ENCODE measurements at places on chromosomes 7 and 10.

- DNase-seq, result no peak
Measured at GRCh38 chr10:97229322-97230015, 43.7 kb upstream of the SLIT1 start.

- DNase-seq, result no peak
Measured at GRCh38 chr10:11856678-11857077, 33.5 kb downstream of the PROSER2 start.

GRCh38 chr7:47830015-47830414 is 118.3 kb downstream of the PKD1L1 start:
- DNase-seq, result no peak

DNA sequence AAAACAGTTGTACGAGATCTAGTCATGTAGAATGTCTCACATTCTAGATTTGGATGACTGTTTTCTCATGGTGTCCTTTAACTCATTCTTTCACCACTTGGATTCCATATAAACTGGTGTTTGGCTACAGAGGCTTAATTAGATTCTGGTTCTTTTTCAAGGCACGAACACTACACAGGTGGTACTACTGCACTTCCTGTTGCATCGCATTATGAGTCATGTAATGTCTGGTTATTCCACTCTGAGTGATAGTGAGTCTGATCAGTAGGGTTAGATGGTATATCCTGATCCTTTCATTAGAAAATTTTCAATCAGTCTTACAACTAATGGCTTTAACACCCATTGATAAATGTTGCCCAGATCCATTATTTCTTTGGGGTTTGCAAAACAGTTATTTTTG is 11.2 kb upstream of the AKAP9 start:
- DNase-seq, result no peak

DNA sequence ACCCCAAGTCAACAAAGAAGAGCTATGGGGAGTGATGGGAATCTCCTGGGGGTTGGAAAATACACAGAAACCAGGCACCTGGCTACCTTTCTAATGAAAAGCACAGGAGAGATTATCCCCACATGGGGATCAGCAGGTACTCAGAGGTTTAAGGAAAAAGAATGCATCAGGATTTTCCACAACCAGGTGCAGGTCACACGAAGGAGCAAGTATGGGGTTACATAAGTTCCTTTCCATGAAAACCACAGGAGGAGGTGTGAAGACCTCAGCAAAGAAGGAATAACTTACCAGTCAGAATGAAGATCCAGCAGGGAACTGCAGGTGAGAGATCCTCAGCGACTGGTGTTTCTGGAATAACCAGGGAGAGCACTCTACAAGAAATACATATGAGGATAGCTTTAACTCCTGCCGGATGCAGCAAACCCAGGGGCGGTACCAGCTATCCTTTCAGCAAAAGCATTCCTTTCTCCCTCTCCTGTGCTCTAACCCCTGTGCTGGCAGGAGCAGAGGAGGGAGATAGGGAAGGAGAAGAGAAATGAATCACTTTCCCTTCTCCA is 116.7 kb upstream of the TMEM106B start:
- DNase-seq, result no peak

- no peak for DNase-seq
Measured at GRCh38 chr10:17233286-17233991, 5.4 kb downstream of the VIM start.

GRCh38 chr7:57274535-57275283 is 142.5 kb upstream of the ZNF479 start:
- DNase-seq, result no peak

- DNase-seq, result no peak
Measured at GRCh38 chr10:5596611-5597341, 69.6 kb downstream of the ASB13 start.

GRCh38 chr7:46003896-46004875 is 83.1 kb upstream of the IGFBP3 start:
- DNase-seq, result no peak

DNA sequence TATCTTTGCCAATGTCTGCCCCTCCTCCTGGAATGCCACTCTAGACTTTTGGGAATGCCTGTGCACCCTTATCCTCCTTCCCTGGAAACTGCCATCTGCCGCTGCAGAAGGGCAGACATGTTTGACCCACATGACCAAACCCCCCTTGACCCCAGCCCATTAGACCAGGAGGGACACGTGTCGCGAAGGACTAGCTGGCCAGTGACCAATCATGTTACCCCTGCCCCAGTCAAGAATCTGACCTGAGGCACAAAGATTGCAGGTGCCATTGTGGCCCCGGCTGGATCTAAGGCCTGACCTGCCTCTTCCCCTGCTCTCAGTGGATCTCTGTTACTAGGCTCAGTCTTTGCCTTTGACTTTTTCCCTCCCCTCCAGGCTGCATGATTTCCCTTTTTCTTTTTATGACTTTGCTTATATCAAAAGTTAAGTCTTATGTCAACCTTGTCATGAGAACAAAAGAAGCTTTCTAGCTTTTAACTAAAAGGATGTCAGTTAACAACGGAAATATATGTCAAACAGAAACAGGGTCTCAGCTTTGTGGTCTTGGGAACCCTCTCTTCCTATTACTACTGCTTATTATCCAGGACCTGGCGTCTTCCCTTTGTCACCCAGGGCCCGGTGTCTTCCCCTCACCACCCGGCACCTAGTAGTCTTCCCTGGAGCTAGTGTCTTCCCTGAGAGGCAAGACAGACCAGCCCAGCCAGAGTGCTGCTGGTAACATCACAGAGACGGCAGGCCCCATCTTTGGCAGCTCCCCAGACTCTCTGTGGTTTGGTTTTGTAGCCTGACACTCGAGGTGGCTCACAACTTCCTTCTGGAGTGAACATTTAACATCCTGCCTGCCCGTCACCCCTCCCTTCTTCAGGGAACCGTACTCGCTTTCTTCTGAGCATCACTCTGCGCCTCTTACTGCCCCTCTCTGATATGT is 24.4 kb upstream of the PPIF start:
- DNase-seq, result peak; percentile 64

DNA sequence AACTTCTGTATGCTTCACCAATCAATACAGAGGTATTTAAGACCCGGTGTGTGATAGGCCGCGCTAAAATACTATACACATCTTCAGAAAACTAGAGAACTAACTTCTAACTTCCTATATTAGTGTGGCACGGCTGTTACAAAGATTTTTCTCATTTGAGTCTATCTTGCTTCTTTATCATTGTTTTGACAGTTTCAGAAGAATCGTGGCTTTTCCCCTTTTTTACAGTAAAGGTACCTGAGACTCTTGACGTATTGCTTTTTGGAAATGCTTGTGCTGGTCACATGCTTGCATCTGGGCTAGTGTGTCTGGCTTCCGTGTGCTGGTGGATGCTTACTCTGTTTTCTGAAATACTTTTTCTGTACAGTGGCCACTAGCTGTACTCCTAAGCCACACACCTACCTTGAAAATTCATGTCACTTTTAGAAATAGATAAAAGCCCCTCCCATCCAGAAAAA is 12.7 kb downstream of the IKZF1 start:
- DNase-seq, result no peak

DNA sequence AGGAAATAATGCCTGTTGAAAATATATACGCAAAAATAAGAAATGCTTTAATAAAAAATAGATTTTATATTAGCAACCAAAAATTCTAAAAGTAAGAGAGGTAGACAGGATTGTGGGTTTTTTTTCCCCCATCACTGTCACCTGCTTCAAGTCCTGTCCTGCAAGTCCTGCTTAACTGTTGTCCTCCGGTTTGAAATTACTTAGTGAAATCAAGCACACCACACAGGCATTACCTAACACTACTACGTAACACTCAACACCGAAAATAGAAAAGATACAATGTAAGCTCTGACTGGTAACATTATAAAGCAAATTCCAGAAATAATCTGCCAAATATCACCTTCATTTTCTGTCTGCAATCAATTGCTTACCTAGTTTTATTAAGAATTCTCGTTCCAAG is 90.9 kb downstream of the UPF2 start:
- no peak for DNase-seq

DNA sequence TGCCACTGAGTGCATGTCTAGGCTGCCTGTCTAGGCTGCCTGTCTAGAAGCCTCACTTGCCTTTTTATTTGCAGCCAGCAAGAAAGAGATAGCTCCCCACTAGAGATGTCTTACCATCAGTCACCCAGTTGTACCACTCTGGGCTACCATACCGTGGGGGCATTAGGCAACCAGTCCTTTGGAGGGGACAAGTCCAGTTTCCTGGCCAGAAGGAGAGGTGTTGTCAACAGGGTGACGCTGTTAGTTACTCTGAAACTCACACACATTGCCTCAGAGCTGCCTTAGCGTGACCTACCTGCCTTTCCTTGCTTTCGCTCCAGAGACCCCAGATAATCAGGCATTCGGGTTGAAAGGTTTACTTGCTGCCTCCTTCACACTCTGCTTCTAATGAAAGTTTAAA is 155.4 kb downstream of the CELF2 start:
- DNase-seq, result no peak

DNA sequence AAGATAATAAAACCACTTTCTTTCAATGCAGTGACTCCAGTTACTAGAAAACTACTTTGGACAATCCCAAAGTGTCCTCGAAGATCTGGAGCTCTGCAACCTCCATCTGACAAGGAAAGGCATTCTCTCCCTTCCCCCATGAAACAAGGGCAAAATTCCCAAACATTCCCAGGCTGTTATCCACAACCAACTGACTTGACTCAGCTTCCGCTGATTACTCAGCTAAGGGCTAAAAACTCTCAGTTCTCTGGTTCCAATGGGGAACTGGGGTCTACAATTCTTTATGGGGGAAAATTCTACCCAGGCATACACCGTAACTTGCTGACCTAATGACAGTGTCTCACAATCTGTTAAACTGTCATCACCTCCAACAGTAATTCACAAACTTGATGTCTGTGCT is 48.4 kb downstream of the SFMBT2 start:
- no peak for DNase-seq

Data from stimulated activated CD8-positive, alpha-beta memory T cell treated with anti-CD3 and anti-CD28 coated beads, Interleukin-7, amount 100 ng/mL, for 48 hours (primary cell).